ENCODE measurements at places on chromosomes 4 and X. TPM values are rescaled to one million over a fixed set of nuclear protein-coding genes. Genes with fewer than 3 reads are reported as not detected.

DNA sequence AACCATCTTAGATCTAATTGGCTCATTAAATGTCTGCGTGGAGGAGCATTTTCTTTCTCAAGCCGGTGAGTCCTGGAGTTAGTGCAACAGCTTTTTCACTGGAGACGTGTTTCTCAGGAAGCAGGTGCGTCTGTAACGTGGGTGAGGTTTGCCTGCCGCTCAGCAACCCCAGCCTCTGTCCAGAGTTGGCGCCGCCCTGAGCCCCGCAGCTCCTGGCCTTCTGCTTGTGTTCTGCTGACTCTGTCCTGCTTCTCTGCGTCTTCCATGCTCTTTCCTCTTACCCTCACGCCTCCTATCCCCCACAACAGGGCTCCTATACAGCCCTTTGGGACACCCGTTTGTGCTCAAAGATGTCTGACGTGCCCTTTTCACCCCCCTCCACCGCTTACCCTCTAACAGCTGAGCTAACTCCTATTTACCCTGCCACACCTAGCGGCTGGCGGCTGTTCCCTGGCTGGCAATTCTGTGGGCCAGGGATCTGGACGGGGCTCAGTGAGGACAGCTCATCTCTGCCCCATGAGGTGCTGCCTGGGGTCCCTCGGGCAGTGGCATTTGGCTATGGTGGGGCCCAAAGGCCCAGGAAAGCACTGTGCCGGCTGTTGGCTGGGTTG, 18.8 kb downstream of the DOK7 start:
- no peak for DNase-seq

GRCh38 chrX:10090319-10090718, 66.5 kb upstream of the CLCN4 start:
- DNase-seq: no peak

DNA sequence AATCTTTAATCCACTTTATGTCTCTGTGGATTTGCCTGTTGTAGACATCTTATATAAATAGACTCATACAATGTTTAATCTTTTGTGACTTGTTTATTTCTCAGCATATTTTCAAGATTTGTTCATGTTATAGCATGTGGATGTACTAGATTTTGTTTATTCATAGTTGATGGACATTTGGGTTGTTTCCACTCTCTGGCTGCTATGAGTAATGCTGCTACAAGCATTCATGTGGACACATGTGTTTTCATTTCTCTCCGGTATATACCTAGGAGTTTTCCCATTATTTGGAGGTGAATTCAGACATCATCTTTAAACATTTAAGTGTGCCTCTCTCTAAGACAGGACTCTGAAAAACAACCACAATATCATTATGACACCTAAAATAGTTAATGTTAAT, 2.3 kb downstream of the IKBKG start:
- DNase-seq: no peak

- no peak for DNase-seq
Measured at GRCh38 chr4:158873795-158874401, 105.1 kb downstream of the FNIP2 start.

DNA sequence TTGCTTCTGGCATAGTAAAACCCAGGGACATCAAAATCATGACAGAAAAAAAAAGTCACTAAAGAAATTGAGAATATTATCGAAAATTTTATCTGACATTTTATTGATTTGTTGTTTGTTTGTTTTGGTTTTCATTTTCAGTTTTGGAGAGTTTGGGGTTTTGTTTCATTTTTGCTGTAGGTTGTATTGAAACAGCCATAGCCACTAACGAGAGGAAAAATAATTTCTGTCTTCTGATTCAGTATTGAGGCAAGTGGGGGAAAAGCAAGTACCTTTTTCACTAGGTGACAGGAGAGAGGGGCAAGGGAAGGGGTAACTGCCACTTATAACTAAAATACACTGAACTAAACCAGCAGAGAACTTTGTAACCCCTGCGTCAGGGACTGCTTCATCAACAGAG, 392.8 kb upstream of the NDST3 start:
- DNase-seq: no peak

DNA sequence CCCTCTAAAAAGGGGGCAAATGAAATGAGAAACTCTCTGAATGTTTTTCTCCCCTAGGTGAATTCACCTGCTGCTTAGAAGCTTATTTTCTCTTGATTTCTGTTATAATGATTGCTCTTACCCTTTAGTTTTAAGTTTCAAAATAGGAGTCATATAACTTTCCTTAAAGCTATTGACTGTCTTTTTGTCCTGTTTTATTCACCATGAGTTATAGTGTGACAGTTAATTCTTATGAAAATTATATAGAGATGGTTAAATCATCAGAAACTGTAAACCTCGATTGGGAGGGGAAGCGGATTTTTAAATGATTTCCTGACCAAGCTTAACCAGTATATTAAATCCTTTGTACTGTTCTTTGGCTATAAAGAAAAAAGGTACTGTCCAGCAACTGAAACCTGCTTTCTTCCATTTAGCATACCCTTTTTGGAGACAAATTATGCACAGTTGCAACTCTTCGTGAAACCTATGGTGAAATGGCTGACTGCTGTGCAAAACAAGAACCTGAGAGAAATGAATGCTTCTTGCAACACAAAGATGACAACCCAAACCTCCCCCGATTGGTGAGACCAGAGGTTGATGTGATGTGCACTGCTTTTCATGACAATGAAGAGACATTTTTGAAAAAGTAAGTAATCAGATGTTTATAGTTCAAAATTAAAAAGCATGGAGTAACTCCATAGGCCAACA, 4.2 kb downstream of the ALB start:
- no peak for DNase-seq

- DNase-seq: no peak
Measured at GRCh38 chrX:99939883-99940232, 470.2 kb downstream of the PCDH19 start.

- no peak for DNase-seq
Measured at GRCh38 chr4:95107004-95107403, 349.2 kb downstream of the BMPR1B start.

- no peak for DNase-seq
Measured at GRCh38 chr4:45841791-45842190, 282.1 kb downstream of the GABRG1 start.

DNA sequence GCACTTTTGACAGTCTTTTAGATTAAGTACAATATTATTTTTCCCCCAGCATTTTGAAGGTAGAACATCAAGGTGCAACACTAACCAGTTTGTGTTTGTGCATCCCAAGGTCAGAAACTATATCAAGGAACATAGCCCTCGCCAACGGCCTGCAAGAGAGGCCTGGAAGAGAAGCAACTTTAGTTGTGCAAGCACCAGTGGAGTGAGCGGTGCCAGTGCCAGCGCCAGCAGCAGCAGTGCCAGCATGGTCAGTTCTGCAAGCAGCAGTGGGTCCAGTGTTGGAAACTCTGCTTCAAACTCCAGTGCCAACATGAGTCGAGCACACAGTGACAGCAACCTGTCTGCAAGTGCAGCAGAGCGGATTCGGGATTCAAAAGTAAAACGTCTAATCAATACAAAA, 21.7 kb downstream of the FAM199X start:
- DNase-seq: no peak

GRCh38 chr4:26204249-26204825, 116.5 kb upstream of the RBPJ start:
- no peak for DNase-seq

DNA sequence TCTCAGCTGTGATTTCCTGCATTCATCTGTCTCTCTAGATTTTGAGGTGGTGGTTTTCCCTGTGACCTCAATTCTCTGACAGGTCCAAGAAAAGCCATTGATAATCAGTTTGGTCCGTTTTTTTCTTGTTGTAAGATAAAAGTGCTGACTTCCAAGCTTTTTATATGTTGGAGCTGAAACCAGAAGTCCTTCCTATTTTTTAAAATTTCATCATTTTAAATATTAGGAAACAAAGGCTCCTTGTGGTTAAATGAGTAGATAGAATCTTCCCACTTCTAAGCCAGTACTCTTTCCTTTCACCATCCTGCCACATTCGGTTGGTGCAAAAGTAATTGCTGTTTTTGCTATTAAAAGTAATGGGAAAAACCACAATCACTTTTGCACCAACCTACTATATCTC, 18.3 kb downstream of the RNF175 start:
- no peak for DNase-seq

DNA sequence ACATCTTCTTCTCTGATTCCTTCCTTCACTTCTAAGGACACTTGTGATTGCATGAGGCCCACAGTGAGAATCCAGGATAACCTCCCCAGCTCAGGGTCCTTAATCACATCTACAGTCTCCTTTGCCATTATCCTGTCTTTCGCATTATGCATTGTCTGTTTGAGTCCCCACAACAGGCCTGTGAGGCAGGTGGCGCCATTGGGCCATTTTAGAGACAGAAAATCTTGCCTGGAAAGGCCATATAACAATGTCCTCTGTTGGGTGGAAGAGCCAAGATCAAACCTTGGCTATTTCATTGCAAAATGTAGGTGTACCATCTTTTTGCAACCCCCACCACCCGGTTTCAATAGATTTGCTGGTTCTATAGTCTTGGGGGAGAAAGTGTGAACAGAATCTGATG, 11.8 kb upstream of the DCUN1D4 start:
- no peak for DNase-seq

DNA sequence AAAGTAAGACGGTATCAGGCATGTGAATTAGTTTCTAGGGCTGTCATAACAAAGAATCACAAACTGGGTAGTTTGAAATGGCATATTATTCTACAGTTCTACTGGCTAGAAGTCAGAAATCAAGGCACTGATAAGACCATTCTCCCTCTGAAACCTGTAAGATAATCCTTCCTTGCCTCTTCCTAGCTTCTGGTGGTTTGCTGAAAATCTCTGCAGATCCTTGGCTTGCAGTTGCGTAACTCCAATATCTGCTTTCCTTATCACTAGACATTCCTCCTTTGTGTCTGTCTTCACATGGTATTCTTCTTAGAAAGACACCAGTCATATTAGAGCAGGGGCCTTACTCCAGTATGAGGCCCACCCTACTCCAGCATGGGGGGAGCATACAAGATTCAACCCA, 19.6 kb upstream of the LCORL start:
- no peak for DNase-seq

GRCh38 chr4:17595471-17596005, 18.5 kb downstream of the LAP3 start:
- DNase-seq: no peak

- DNase-seq: no peak
Measured at GRCh38 chr4:5566991-5567390, 141.4 kb downstream of the EVC2 start.

DNA sequence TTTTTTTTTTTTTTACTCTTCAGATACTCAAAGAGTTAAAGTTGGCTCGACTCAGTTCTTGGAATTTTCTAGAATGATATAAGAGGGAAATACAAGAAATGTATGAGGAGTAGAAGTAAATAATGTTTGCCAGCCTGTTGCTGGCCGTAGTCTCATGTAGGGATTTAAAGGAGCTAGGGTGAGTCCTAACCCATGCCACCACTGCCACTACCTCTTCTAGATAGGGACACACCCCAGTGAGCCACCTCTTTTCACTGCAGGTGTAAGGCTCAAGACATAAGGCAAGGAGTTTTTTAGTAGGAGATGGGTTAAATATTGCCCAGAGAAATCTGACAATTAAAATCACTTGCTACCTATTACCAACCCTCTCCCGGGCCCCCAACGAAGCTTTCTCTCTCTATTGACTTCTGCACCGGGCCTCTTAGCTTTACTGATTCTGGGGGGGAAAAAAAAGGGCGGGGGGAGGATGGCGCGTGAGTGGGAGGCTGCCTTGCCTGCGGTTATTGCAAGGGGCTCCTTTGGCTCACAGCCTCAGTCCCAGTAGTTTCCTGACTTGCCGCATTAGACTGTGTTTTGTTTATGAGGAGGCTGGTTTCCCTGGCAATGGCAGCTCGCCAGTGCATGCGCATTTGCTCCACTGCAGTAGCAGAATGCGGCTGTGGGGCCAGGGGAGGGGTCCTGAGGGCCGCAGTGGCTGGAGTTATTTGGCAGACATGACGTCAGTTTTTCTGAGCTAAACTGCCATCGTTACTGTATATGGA, 3.0 kb downstream of the LINC00632 start:
- no peak for DNase-seq

- no peak for DNase-seq
Measured at GRCh38 chr4:23279377-23279986, 586.7 kb downstream of the GBA3 start.

GRCh38 chr4:153143527-153144348, 60.5 kb upstream of the TRIM2 start:
- DNase-seq: no peak

DNA sequence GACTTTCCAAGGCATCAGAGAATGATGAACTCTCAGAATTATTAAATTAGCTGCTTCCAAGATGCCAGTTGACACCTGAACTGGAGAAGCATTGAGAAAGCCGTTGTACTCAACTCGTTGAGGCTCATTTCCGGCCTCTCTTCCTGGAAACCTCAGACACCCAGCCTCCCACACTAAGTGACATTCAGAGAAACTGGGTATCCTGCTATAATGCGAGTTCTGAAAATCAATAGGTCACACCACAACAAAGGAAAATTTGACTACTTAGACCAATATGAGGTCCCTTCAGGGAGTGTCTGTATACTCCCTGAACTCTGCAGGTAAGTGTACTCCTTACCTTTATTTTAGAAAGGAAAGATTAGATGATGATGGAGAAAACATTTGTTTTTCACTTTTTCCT, 51.2 kb downstream of the ENPEP start:
- DNase-seq: no peak

- DNase-seq: no peak
Measured at GRCh38 chrX:102846544-102847236, 90.4 kb upstream of the RAB40AL start.

DNA sequence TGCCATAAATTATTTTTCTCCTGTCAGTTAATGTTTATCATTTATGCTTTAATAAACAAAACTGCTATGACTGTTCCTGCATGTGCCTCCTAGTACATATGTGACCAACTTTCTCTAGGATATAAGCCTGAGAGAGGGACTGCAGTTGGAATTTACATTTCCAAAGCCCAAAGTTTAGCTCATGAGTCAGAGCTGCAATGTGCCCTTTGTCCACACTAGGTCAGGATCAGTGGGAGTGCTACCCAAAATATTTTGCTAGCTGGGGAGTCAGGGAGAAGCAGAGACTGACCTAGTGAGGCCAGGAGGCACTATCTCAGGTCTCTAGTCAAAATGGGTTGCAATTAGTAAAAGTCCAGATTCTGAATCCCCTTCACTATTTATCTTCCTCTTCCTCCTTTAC, 92.7 kb downstream of the AR start:
- no peak for DNase-seq

DNA sequence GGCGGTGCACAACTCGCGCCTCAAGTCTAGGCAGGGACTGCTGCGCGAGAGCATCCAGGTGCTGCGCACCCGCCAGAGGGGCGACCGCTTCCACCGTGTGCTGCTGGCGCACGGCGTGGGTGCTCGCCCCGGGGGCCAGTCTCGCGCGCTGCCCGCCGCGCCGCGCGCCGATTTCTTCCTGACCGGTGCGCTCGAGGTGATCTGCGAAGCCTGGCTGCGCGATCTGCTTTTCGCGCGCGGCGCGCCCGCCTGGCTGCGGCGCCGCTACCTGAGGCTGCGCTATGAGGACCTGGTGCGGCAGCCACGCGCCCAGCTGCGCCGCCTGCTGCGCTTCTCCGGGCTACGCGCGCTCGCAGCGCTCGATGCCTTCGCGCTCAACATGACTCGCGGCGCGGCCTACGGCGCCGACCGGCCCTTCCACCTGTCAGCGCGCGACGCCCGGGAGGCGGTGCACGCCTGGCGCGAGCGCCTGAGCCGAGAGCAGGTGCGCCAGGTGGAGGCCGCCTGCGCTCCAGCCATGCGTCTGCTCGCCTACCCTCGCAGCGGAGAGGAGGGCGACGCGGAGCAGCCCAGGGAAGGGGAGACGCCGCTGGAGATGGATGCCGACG, 1.3 kb downstream of the CHST7 start:
- no peak for DNase-seq

SLC25A5 gene
- total RNA-seq: 282 TPM

NEUROG2 gene
- total RNA-seq: not detected

TEX13D gene
- total RNA-seq: not detected

CFI gene
- total RNA-seq: 25.1 TPM

RPL39 gene
- total RNA-seq: 2,079 TPM

NAP1L3 gene
- 0.11 TPM for total RNA-seq

PRDM8 gene
- total RNA-seq: 0.33 TPM

FGF13 gene
- total RNA-seq: not detected
